ENCODE measurements at places on chromosomes 12 and 14. TPM values are rescaled to one million over a fixed set of nuclear protein-coding genes. Genes with fewer than 3 reads are reported as not detected.

Gene RNASE7
- polyA plus RNA-seq = 17.4 TPM

Gene ART4
- not detected for polyA plus RNA-seq

- H3K27me3 ChIP-seq = peaks cover 29% of the 10 kb centered on the region
- H3K27ac ChIP-seq = no peak overlapping the region
- no peaks in the 10 kb centered on the region for H3K36me3 ChIP-seq
- H3K4me1 ChIP-seq = no peaks in the 10 kb centered on the region
These were observed 7.3 kb upstream of the KIF26A start for GRCh38 chr14:104130974-104131651.

- DNase-seq = no peak
- H3K36me3 ChIP-seq = no peaks in the 10 kb centered on the region
- H3K4me1 ChIP-seq = peaks cover 3% of the 10 kb centered on the region
- no peaks in the 10 kb centered on the region for H3K27me3 ChIP-seq
These were observed 107.5 kb upstream of the FAR2 start for GRCh38 chr12:29041621-29042020.

GRCh38 chr12:43336962-43337555 lies 214.9 kb downstream of the ADAMTS20 start:
- H3K27me3 ChIP-seq = no peaks in the 10 kb centered on the region
- H3K4me1 ChIP-seq = peaks cover 3% of the 10 kb centered on the region
- no peak for DNase-seq
- H3K27ac ChIP-seq = no peak overlapping the region

GRCh38 chr12:51075390-51075789 lies 8.0 kb downstream of the CSRNP2 start:
- no peak overlapping the region for H3K27ac ChIP-seq
- H3K4me1 ChIP-seq = no peaks in the 10 kb centered on the region
- DNase-seq = no peak
- no peak overlapping the region for H3K4me3 ChIP-seq
- H3K36me3 ChIP-seq = peaks cover 13% of the 10 kb centered on the region

DNA sequence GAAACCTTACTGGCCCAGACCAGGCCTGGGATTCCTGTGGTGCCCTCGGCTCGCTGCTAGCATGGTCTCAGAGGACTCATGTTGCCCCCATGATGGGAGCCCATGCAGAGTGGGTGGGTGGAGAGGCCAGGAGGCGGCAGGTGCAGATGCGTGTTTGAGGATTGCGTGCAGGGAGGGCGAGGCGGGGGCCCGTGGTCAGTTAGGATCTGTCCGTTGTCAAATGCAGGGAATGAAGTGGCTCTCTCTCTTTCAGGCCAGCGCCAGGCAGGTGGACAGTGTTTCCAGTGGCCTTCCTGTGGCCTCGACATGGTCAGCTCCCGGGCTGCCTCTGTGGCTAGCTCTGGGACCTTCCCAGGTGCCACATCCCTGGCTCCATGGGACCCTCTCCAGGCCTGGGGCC lies 39.3 kb upstream of the DLK1 start:
- no peak overlapping the region for H3K27ac ChIP-seq
- no peak for DNase-seq

DNA sequence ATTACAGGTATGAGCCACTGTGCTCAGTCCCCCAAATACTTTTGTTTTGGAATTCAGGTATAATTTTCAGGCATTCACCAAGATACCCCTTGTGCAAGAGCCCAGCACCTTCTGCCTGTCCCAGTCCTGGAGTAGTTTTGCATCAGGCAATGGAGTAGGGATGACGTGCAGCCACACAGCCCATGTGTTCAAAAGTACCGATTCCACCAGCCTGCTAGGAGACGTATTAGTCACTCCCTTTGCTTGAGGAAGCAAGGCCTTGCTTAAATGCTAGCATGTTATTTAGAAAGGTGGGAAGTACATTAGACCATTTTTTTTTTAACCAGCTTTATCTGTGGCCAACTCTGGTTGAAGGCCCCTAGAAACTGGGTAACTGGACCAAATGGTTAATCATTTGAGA lies 15.0 kb upstream of the GALNT16 start:
- DNase-seq = no peak
- H3K4me3 ChIP-seq = no peak overlapping the region
- H3K27me3 ChIP-seq = no peaks in the 10 kb centered on the region
- H3K4me1 ChIP-seq = no peaks in the 10 kb centered on the region

GRCh38 chr12:108700833-108701541 lies 30.3 kb downstream of the CORO1C start:
- H3K4me3 ChIP-seq = no peak overlapping the region
- H3K36me3 ChIP-seq = peaks cover 15% of the 10 kb centered on the region
- no peaks in the 10 kb centered on the region for H3K27me3 ChIP-seq

DNA sequence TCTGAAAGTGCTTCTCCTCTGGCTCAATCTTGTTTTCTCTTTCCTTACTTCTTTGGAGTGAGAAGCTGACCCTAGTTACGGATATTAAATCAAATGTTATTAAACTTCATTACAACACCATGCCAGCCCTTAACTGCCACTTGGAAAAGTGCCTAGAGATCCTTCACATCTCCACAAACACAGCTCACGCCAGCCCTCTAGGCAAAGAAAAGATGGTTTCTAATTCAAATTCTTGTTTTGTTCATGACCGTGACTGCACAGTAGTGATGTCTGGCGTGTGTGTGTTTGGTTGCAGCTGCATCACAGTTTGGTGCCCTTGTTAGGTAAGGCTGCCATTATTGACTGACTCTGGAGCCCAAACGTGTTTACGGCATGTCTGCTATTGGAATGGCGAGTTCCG lies 113.0 kb downstream of the BEGAIN start:
- no peaks in the 10 kb centered on the region for H3K36me3 ChIP-seq
- no peaks in the 10 kb centered on the region for H3K27me3 ChIP-seq
- DNase-seq = no peak
- no peaks in the 10 kb centered on the region for H3K4me1 ChIP-seq

Measured in keratinocyte (primary cell).